HT-29 (cell line): ENCODE measurements at places on chromosomes 6 and 20. TPM values are rescaled to one million over a fixed set of nuclear protein-coding genes. Genes with fewer than 3 reads are reported as not detected.

Gene TSBP1
- total RNA-seq: not detected in 2 replicates

Gene GPR6
- total RNA-seq: not detected in 2 replicates

Gene PSORS1C1
- total RNA-seq: 1.1 and 1.2 TPM in 2 replicates

Gene COL9A3
- total RNA-seq: 57.4 and 59.7 TPM in 2 replicates

Gene BPIFA1
- total RNA-seq: not detected in 2 replicates

Gene SGK2
- total RNA-seq: 68.2 and 69.1 TPM in 2 replicates

Gene CRISP2
- total RNA-seq: not detected in 2 replicates

Gene CD83
- total RNA-seq: 0.73 and 0.99 TPM in 2 replicates

Gene FOXC1
- total RNA-seq: 12.5 and 13.9 TPM in 2 replicates

Gene SPATS1
- total RNA-seq: not detected in 2 replicates

Gene ZFAND3
- total RNA-seq: 16.8 and 19.6 TPM in 2 replicates

Gene PDE7B
- total RNA-seq: not detected in 2 replicates

Gene SRSF12
- not detected in 2 replicates for total RNA-seq

Gene CD109
- not detected in 2 replicates for total RNA-seq

Gene GHRH
- total RNA-seq: not detected in 2 replicates

Gene PLCB1
- total RNA-seq: 3.3 and 3.5 TPM in 2 replicates

Gene SLC32A1
- total RNA-seq: not detected in 2 replicates

Gene BTNL2
- total RNA-seq: not detected in 2 replicates

Gene OVOL2
- 17.9 and 18.8 TPM in 2 replicates for total RNA-seq
